Right atrium auricular region (tissue), 2 donors: ENCODE measurements at places on chromosomes 4 and X. TPM values are rescaled to one million over a fixed set of nuclear protein-coding genes. Genes with fewer than 3 reads are reported as not detected.

- no peaks in the 10 kb centered on the region for H3K36me3 ChIP-seq
- H3K4me3 ChIP-seq: no peak overlapping the region
Observed at GRCh38 chr4:13202701-13203100, 281.4 kb downstream of the RAB28 start.

DNA sequence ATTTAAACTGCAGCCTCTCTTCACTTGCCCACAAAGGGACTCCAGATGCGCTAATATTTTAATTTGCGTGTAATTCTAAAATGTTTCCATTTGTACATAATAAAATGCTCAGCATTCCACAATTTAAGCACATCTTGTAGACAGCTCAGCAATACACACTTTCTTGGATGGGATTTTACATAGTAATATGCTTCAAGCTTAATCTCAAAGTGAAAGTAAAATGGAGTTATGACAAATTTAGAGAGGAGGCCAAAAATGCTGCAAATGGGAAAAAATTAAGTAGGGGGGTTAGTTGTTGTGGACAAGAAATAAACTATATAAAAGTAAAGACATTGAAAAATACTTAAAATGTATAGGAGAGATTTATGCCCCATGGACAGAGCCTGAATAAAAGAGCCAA lies 149.1 kb downstream of the FBXO8 start:
- H3K27ac ChIP-seq: no peak overlapping the region
- peaks cover 5% of the 10 kb centered on the region for H3K4me1 ChIP-seq
- no peaks in the 10 kb centered on the region for H3K27me3 ChIP-seq
- no peak for DNase-seq
- H3K4me3 ChIP-seq: no peak overlapping the region

TLR2 gene
- 6.4 TPM for total RNA-seq

PRPS1 gene
- 19.0 TPM for total RNA-seq

GRCh38 chr4:40976343-40976742 lies 226.6 kb downstream of the NSUN7 start:
- H3K4me3 ChIP-seq: no peak overlapping the region
- no peaks in the 10 kb centered on the region for H3K4me1 ChIP-seq
- DNase-seq: no peak

- H3K27ac ChIP-seq: no peak overlapping the region
- no peaks in the 10 kb centered on the region for H3K27me3 ChIP-seq
- H3K4me3 ChIP-seq: no peak overlapping the region
- DNase-seq: no peak
- H3K4me1 ChIP-seq: no peaks in the 10 kb centered on the region
Observed at GRCh38 chr4:170465429-170465828, 375.7 kb upstream of the AADAT start.
